Suprapubic skin (tissue), 4 donors: ENCODE measurements at places on chromosomes 3 and 15. TPM values are rescaled to one million over a fixed set of nuclear protein-coding genes. Genes with fewer than 3 reads are reported as not detected.

Gene SPRED1
- total RNA-seq: 17.6 TPM

Gene DPPA2
- not detected for total RNA-seq

Gene TJP1
- 85.6 TPM for total RNA-seq

Gene LRRC31
- total RNA-seq: 0.26 TPM

Gene CASR
- not detected for total RNA-seq

Gene HIGD2B
- not detected for total RNA-seq

Gene MESP2
- not detected for total RNA-seq

Gene TTLL13
- not detected for total RNA-seq

Gene RTP1
- not detected for total RNA-seq

Gene MUSTN1
- 3.2 TPM for total RNA-seq

Gene IL17RE
- 90.7 TPM for total RNA-seq

Gene GADL1
- not detected for total RNA-seq

Gene SPESP1
- 1.6 TPM for total RNA-seq

Gene C3orf22
- not detected for total RNA-seq

Gene NAA50
- 87.3 TPM for total RNA-seq

Gene TFG
- 57.5 TPM for total RNA-seq

Gene ISLR2
- 1.9 TPM for total RNA-seq
